ENCODE measurements at places on chromosomes 7 and 10. TPM values are rescaled to one million over a fixed set of nuclear protein-coding genes. Genes with fewer than 3 reads are reported as not detected.

FAM237B gene
- not detected for total RNA-seq

TAC1 gene
- total RNA-seq, result not detected

PALS2 gene
- total RNA-seq, result 12.1 TPM

ADRA2A gene
- total RNA-seq, result not detected

CALML3 gene
- total RNA-seq, result not detected

CLRN3 gene
- total RNA-seq, result not detected

ZNF853 gene
- 0.94 TPM for total RNA-seq

SEC31B gene
- 0.34 TPM for total RNA-seq

GRCh38 chr7:153588586-153588985 is 463.6 kb upstream of the DPP6 start:
- DNase-seq, result no peak

DNA sequence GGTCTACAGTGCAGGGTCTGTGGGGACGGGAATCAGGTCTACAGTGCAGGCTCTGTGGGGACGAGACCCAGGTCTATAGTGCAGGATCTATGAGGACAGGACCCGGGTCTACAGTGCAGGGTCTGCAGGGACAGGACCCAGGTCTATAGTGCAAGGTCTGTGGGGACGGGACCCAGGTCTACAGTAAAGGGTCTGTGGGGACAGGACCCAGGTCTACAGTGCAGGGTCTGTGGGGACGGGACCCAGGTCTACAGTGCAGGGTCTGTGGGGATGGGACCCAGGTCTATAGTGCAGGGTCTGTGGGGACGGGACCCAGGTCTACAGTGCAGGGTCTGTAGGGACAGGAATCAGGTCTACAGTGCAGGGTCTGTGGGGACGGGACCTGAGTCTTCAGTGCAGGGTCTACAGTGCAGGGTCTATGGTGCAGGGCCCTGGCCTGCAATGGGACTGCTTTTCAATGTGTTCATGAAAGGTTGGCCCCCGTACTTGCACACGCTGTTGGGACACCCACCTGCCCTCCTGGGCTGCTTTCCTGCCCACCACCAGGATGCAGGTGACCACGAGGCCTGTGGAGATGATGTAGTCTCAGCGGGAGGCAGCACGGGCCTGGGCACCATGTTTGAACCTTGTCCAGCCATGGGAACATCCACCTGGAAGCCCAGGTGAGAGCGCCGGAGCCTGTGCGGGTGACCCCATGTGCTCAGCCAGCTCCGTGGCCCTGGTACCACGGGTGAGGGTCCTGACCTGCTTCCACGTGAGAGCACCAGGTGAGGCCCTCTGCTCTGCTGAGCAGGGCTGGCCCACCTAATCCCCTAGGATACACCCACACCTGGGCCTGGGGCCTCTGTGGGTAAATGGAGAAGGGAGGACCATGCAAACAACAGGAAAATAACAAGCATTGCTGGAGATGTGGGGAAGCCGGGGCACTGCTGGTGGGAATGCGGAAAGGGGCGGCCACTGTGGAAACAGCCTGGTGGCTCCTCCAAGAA is 91.4 kb upstream of the DIP2C start:
- no peak for DNase-seq

DNA sequence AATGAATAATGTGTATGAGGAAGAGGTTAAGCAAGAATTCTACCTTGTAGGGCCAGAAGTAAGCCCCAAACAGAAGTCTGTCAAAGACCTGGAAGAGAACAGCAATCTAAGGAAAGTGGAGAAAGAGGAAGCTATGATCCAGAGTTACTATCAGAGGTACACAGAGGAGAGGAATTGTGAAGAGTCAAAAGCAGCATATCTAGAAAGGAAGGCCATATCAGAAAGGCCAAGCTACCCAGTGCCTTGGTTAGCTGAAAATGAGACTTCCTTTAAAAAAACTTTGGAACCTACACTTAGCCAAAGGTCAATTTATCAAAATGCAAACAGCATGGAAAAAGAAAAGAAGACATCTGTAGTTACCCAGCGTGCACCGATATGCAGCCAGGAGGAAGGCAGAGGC is 42.7 kb upstream of the GAD2 start:
- no peak for DNase-seq

GRCh38 chr7:3217166-3217565 is 83.9 kb upstream of the SDK1 start:
- DNase-seq, result peak; percentile 81

DNA sequence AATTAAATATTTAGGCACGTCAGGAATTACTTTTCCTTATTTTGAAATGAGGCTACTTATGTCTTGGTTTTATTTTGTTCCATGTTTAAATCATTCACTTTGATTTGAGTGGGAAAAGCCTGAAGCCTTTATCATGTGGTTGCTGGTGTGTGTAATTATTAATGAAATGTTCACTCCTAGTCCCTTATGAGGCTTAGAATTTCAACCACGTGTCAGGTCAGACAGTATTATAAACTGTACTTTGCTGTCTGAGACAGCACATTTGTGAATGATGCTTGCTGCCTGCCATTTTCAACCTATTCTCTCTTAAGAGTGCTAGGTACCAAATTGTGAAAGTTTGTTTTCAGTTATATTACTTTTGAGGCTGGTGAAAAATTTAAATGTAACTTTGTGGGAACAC is 58.9 kb downstream of the COL17A1 start:
- DNase-seq, result no peak

GRCh38 chr10:27240212-27241009 is at the start of gene ACBD5:
Gene ACBD5 (minus strand): TSS chr10:27240797. CDS start chr10:27240688, 109 bp downstream.
- peak; percentile 79 for DNase-seq

- DNase-seq, result no peak
These were observed 76.3 kb downstream of the CLIP2 start for GRCh38 chr7:74365322-74366022.

GRCh38 chr7:116595063-116595462 is 70.2 kb downstream of the CAV1 start:
- DNase-seq, result no peak

GRCh38 chr10:12541446-12542067 is 192.2 kb downstream of the CAMK1D start:
- DNase-seq, result no peak

DNA sequence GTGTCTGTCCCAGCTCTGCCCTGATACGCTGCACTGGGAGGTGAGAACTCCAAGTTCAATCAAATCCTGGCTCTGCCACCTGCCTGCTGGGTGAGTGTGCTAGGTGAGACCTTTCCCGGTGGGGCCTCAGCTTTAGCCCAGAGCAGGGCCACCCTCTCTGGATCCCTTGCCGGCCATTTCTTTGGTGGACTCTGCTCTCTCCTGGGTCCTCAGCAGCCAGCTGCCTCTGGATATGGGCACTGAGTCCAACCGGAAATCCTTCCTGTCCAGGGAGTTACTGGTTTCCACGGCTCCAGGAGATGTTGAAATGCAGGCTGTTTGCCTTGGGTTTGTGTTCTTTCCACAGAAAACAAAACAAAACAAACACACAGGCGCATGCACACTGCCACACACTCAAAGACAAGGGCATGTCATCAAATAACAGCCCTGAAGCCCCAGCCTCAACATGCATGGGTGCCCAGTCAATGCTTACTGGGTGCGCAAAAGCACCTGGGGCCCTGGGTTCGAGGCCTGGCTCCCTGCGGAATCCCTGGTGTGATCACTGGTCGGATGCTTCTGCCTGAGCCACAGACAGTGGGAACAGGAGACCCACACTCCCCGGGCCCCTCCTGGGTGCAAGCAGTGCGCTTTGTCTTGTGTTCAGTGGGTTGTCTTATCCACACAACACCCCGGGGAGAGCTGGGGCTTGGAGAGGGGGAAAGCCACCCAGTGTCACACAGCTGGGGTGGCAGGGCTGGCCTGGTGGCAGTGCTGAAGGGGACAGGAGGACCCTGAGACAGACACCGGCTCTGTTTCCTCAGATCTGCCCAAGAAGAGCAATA is 33.1 kb downstream of the PPIF start:
- DNase-seq, result peak; percentile 74

DNA sequence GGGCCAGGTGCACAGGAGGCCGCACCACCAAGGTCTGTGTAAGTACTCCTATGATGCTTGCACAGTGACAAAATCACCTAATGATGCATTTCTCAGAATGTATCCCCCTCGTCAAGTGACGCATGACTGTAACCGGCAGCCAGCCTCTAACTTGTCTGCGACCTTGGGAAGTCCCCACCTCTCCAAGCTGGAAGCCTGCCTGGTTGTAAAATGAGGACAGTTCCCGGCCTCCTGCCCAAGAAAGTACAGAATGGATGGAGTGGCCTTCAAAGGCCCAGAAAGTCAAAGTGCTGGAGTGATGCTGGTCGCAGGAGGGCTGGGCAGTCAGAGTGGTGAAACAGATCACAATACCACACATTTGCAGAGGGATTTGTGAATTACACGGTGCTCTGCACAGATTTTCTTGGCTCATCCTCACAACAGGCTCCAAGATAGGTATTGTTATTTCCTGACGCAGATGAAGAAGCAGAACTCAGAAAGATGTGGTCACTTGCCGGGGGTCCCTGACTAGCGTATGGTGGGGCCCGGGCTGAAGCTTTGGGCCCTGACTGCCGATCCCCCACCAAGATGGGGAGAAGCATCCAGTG is 22.8 kb downstream of the SPOCK2 start:
- DNase-seq, result no peak

- DNase-seq, result peak; percentile 81
These were observed 35.6 kb downstream of the CPN1 start for GRCh38 chr10:100046021-100046486.

- DNase-seq, result no peak
These were observed 160.5 kb upstream of the PRSS58 start for GRCh38 chr7:142418326-142418725.

GRCh38 chr7:44759246-44759645 is 10.6 kb downstream of the ZMIZ2 start:
- no peak for DNase-seq

DNA sequence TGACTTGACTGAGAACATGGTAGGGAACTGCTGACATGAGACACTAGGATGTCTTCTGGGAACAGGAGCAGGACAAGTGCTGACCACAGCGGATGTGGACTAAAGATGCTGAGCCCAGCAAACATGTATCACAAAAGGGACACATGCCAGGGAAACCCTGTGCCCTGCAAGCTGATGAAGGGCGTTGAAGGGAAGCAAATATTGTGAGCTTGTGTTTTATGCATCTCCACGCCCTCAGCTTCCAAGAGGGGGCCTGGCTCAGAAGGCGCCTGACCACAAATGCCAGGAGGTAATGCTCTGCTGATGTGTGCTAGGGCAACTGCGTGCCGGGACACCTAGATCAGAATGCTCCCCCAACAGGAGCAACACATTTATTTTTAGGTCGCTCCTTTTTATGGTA is 207.3 kb downstream of the CXCL12 start:
- peak; percentile 57 for DNase-seq

DNA sequence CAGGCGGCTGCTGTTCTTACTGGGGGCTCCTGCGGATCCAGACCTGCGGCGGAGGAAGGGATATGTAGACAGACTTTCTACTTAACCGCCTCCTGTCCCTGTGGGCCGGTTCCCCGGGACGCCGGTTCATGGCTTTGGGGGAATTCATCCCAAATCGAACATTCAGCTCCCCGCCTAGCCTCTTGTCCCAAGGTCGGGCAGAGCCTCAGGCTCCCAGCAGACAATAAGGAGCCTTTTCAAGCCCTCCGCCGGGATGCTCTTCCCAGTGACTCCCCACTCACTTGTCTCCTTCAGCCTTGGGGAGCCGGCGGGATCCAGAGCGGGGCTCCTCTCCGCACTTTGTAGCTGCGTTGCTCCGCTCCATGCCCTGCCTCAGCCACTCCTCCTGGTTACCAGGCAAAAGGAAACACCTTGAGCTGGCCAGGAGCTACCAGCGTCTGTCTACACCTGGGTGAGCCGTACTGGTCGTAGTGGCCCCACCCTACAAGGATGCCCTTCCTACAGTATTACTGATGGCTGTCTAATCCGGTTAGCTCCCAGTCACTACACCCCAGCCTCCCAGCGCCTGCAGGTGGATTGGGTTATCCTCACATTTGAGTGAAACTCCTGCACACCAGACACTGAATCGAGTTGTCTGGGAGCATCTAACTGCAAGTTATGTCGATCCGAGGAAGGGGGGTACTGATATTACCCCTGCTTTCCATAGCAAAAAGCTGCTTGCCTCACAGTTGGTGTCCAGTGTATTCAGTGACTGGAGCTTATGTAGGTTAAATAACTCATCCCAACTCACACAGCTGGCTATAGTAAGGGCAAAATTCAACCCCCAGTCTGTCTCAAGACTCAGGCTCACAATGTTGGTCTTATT is at the start of gene C10orf95:
TSS of gene C10orf95 (minus strand) at position 439 of the 865 bp plus-strand sequence. CDS start 450 bp downstream, outside the sequence.
- no peak for DNase-seq

DNA sequence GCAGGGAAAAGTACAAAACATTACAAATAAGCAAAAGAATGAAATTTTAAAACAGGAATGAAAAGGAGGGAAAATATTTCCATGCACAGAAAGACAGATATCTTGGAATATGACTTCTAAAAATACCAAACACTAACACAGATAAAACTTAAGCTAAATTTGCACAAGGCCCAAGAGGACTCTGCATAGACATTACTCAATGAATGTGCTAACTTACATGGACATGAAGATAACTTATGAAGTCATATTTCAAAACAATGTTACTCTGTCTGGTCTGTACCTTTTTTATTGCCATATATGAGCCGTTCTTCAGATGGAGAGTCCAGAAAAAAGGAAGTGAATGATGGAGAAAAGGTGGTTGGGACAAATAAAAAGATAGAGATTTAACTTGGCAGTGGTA is 15.0 kb upstream of the MSS51 start:
- no peak for DNase-seq

DNA sequence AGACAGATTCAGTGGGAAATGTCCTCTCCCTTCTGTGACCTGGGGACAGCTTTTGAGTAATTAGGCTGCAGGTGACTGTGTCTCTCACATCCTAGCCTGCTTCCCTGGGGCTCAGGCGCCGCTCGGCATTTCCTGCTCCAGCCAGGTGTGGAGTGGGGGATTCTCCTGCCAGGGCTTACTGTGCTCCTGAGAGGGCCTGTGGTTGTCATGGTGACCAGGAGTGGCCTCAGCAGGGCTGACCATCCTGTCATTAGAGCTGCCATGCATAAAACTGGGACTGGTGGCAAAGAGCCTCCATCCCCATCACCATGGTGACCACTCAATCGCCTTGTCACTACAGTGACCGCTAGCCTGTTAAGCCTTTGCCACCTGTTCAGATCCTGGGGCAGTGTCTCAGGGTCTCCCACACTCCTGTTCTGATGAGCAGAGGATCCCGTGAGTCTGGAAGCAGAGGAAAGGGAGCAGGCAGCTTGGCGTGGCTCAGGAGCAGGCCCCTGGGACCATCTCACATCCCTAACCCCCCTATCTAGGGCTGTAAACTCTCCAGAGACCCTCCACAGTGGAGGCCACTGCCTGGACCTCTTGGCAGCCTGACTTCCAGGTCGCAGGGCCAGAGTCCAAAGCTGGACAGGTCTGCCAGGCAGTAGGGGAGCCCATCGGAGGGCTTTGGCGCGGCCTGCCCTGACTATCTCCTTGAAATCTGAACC is at the start of gene GCK:
TSS of gene GCK (minus strand) at position 154 of the 707 bp plus-strand sequence. CDS start 486 bp downstream, outside the sequence.
- no peak for DNase-seq

All from M059J (cell line).